ENCODE measurements at places on chromosomes 2 and 18. TPM values are rescaled to one million over a fixed set of nuclear protein-coding genes. Genes with fewer than 3 reads are reported as not detected.

DQX1 gene
- total RNA-seq = not detected

RANBP2 gene
- total RNA-seq = 55.2 TPM

KCNK3 gene
- total RNA-seq = not detected

SPP2 gene
- total RNA-seq = not detected

CPS1 gene
- total RNA-seq = 1.7 TPM

CENPO gene
- 25.8 TPM for total RNA-seq

- DNase-seq = no peak
These were observed 174.6 kb downstream of the SNTG2 start for GRCh38 chr2:1125217-1125616.

DNA sequence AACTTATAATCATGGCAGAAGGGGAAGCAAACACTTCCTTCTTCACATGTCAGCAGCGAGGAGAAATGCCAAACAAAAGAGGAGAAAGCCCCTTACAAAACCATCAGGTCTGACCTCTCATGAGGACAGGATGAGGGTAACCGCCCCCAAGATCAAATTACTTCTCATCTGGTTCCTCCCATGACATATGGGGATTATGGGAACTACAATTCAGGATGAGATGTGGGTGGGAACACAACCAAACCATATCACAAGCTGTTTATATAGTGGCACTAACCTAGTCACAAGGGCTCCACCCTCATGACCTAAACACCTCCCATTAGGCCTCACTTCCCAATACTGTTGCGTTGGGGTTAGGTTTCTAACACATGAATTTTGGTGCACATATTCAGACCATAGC lies 110.0 kb downstream of the OSBPL6 start:
- DNase-seq = no peak

DNA sequence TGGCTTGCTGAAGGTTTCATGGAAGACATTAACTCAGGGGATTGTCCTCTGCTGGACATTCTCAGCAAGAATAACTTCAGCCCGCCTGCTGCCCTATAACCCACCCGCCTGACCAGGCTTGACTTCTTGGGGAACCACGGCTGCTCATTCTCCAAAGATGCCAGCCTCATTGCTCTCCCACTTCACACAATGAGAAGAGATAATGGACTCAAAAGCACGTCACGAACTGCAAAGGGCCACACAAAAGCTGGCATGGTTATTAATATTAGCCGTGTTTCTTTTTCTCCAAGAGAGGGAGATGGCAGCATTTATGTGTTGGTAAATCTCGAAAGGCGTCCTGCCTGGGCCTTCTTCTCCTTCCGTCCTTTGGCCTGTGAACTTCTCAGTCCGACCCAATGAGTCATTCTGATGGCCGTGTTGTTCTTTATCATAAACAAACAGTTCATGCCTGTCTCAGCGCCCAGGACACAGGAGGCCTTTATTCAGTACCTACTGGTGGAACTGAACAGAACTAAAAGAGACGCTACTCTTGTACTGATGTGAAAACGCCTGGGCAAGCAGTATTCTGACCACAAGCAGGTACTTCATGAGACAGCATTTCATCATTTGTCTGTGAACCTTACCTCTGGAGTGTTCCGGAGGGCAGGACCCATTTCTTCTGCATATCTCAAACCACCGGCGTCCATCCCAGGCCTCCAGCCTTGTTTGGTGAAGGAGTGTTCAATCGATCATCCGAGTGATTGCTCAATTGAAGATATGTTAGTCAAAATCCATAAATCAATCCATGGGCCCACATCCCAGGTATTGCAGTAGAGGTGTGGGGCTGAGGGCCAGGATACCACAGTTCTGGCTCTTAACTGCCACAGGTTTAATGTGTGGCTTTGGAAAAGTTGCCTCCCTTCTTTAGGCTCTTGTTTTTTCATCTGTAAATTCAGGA lies 25.1 kb upstream of the KLHL29 start:
- no peak for DNase-seq

- DNase-seq = peak; percentile 28
These were observed 60.8 kb upstream of the PGAP1 start for GRCh38 chr2:196987298-196987648.

- DNase-seq = no peak
These were observed 62.5 kb upstream of the HPCAL1 start for GRCh38 chr2:10240161-10240681.

GRCh38 chr2:59282374-59283057 lies 1041.4 kb upstream of the FANCL start:
- no peak for DNase-seq

- no peak for DNase-seq
These were observed 7.9 kb downstream of the GPN1 start for GRCh38 chr2:27636766-27637165.
